GM23338 (cell line): ENCODE measurements at places on chromosomes 2 and 18. TPM values are rescaled to one million over a fixed set of nuclear protein-coding genes. Genes with fewer than 3 reads are reported as not detected.
A peak's percentile ranks its signal among the peaks of the same experiment; 100 is the strongest.

OTOS gene
- not detected in 2 replicates for total RNA-seq

UPP2 gene
- not detected in 2 replicates for total RNA-seq

CROCC2 gene
- not detected in 2 replicates for total RNA-seq

NDC80 gene
- 36.6 and 38.9 TPM in 2 replicates for total RNA-seq

OSBPL6 gene
- 7.9 and 8.5 TPM in 2 replicates for total RNA-seq

- H3K36me3 ChIP-seq: no peaks in the 10 kb centered on the region
- H3K4me3 ChIP-seq: no peak overlapping the region
- H3K27me3 ChIP-seq: peaks cover 79% of the 10 kb centered on the region
- DNase-seq: no peak
- no peak overlapping the region for H3K27ac ChIP-seq
- H3K4me1 ChIP-seq: peaks cover 13% of the 10 kb centered on the region
Observed at GRCh38 chr2:218957671-218958070, 1.8 kb upstream of the CDK5R2 start.

GRCh38 chr18:7789856-7790552 lies 222.9 kb downstream of the PTPRM start:
- H3K4me3 ChIP-seq: no peak overlapping the region
- DNase-seq: peak; percentile 92
- H3K27me3 ChIP-seq: no peaks in the 10 kb centered on the region
- H3K36me3 ChIP-seq: no peaks in the 10 kb centered on the region
- H3K4me1 ChIP-seq: peaks cover 10% of the 10 kb centered on the region

- DNase-seq: no peak
- H3K4me1 ChIP-seq: no peaks in the 10 kb centered on the region
- H3K27ac ChIP-seq: no peak overlapping the region
- H3K36me3 ChIP-seq: no peaks in the 10 kb centered on the region
- H3K4me3 ChIP-seq: no peak overlapping the region
- H3K27me3 ChIP-seq: no peaks in the 10 kb centered on the region
Observed at GRCh38 chr2:235218486-235218907, 266.7 kb downstream of the SH3BP4 start.

- peaks cover 11% of the 10 kb centered on the region; the same call in 1 of the 2 replicates for H3K4me1 ChIP-seq
- H3K27ac ChIP-seq: no peak overlapping the region
- no peaks in the 10 kb centered on the region for H3K27me3 ChIP-seq
- no peak overlapping the region for H3K4me3 ChIP-seq
Observed at GRCh38 chr2:111173856-111174255, 53.1 kb downstream of the BCL2L11 start.

GRCh38 chr2:224994242-224994823 lies 47.9 kb downstream of the DOCK10 start:
- no peak for DNase-seq
- no peaks in the 10 kb centered on the region for H3K27me3 ChIP-seq
- no peaks in the 10 kb centered on the region for H3K4me1 ChIP-seq
- H3K4me3 ChIP-seq: no peak overlapping the region
- no peaks in the 10 kb centered on the region for H3K36me3 ChIP-seq
- no peak overlapping the region for H3K27ac ChIP-seq

DNA sequence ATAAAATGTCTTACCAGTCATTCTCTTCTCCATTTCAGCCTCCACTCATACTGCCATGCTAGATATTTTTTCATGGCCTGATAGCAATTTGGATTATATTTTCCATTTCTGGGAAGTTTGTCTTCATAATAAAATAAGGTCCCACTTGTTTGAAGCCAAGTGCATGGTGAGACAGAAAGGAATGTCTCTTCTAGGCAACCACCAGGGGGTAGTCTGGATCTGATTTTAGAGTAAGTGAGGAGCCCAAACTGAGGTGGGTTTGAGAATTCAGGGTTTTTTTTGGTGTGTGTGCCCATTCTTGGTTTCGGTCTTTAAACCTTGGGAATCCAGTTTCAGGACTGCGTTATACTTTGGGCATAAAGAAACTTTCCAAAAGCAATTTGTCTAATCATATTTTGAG lies 315.5 kb downstream of the RPRM start:
- no peaks in the 10 kb centered on the region for H3K36me3 ChIP-seq
- H3K4me1 ChIP-seq: no peaks in the 10 kb centered on the region
- H3K27ac ChIP-seq: no peak overlapping the region
- peak; percentile 89 for DNase-seq
- H3K4me3 ChIP-seq: no peak overlapping the region
- H3K27me3 ChIP-seq: no peaks in the 10 kb centered on the region

DNA sequence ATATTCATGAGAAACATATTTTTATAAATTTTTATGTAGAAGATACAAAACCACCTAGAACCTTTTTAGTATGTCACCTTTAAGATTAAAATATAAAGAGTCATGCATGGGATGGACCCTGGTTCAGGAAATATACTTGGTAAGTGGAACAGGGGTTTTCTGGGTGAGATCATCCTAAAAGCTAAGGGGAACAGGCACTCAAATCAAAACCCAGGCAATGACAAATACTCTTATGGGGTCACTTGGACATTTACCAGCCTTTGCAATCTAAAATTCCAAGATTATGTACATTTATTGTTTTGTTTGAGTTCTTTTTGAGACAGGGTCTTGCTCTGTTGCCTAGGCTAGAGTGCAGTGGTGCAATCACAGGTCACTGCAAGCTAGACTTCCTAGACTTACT lies 65.8 kb downstream of the SGPP2 start:
- no peaks in the 10 kb centered on the region for H3K36me3 ChIP-seq
- no peaks in the 10 kb centered on the region for H3K27me3 ChIP-seq
- H3K4me3 ChIP-seq: no peak overlapping the region
- H3K4me1 ChIP-seq: no peaks in the 10 kb centered on the region

GRCh38 chr2:49355611-49356010 lies 201.3 kb upstream of the FSHR start:
- H3K27me3 ChIP-seq: no peaks in the 10 kb centered on the region
- H3K4me1 ChIP-seq: peaks cover 14% of the 10 kb centered on the region
- no peak overlapping the region for H3K4me3 ChIP-seq
- H3K36me3 ChIP-seq: no peaks in the 10 kb centered on the region
- no peak overlapping the region for H3K27ac ChIP-seq

DNA sequence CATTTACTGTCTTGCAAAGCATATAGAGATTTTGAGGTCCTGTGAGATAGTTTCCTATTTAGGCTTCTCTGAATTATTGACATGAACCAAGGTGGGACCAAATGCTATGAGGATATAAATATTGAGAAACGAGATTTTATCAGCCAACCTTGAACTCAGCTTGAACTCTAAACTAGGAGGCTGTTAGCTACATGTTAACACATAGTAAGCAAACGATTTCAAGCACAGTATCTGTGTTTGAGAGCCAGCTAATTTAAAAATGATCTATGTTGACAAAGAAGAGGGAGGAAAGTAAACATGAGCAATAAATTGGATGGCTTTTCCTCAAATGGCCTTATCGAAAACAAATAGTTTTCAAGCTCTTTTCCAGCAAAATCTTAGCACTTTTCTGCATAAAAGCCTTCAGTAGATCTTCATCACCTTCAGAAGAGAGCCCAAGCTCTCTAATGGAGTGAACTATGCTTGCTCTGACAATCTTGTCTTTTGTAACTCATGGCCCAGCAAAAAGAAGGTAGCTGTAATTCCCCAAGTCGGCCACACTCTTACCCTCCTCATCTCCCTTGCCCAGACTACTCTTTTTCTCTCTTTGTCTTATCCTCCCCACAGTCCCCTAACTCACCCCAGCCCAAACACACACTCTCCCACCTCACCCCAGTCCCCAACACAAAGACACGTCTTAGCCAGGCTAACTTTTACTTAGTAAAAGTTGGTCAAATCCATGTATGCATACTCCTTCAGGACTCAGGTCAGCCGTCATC lies 14.7 kb downstream of the CD28 start:
- no peaks in the 10 kb centered on the region for H3K27me3 ChIP-seq
- no peak overlapping the region for H3K4me3 ChIP-seq
- H3K36me3 ChIP-seq: no peaks in the 10 kb centered on the region
- peaks cover 44% of the 10 kb centered on the region for H3K4me1 ChIP-seq

DNA sequence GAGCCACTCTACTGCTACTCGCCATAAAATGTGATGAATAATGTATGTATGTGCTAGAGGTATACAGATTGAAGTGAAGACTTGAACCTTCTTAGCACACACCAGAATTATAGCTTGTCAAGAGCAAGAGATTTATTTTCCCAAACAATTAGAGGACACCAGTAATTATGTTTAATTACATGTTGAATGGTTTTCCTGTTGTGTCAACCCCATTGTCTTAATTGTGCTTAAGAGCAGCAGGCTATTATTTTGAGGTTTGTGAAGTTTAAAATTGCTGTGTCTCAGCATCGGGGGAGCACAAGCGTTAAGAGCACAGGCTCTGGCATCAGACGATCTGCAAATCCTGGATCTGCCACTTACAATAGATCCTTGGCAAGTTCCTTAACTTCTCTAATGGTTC lies 29.0 kb downstream of the KIF5C start:
- no peaks in the 10 kb centered on the region for H3K36me3 ChIP-seq
- no peak overlapping the region for H3K27ac ChIP-seq
- no peak for DNase-seq
- H3K4me3 ChIP-seq: no peak overlapping the region
- no peaks in the 10 kb centered on the region for H3K27me3 ChIP-seq
- 0 out of 2 replicates have a peak, but pooled peaks cover 5% of the 10 kb centered on the region for H3K4me1 ChIP-seq

- peaks cover 23% of the 10 kb centered on the region for H3K4me1 ChIP-seq
- H3K27ac ChIP-seq: no peak overlapping the region
- DNase-seq: no peak
- no peaks in the 10 kb centered on the region for H3K27me3 ChIP-seq
- H3K4me3 ChIP-seq: no peak overlapping the region
Observed at GRCh38 chr2:207472343-207473048, 57.3 kb upstream of the CREB1 start.

- no peak for DNase-seq
- no peaks in the 10 kb centered on the region for H3K36me3 ChIP-seq
- H3K27ac ChIP-seq: no peak overlapping the region
- no peaks in the 10 kb centered on the region for H3K27me3 ChIP-seq
- H3K4me3 ChIP-seq: no peak overlapping the region
Observed at GRCh38 chr2:216589791-216590190, 43.4 kb upstream of the IGFBP2 start.

DNA sequence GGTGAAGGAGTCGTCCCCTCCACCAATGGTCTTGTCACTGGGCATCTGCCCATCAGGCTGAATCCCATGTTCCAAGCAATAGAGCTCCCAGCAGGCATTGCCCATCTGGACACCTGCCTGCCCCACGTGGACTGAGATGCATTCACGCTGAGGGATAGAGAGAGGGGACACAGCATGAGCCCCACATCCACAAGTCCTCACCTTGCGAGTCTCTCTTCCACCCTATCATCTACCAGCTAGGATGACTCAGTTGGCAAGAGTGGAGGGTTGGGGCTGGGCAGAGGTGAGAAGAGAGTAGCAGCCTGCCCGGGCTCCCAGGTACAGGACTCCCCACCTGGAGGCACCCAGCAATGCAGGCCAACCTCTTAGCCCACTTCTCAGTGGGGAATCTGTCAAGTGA lies 959 bp upstream of the TUBA4B start:
- DNase-seq: no peak
- peak overlapping the region; percentile 74 for H3K4me3 ChIP-seq
- H3K27ac ChIP-seq: no peak overlapping the region
- H3K4me1 ChIP-seq: peaks cover 7% of the 10 kb centered on the region; the same call in 1 of the 2 replicates
- H3K36me3 ChIP-seq: peaks cover 3% of the 10 kb centered on the region; the same call in 1 of the 2 replicates
